Sigmoid colon (tissue), 7 donors: ENCODE measurements at places on chromosomes 1 and 21. TPM values are rescaled to one million over a fixed set of nuclear protein-coding genes. Genes with fewer than 3 reads are reported as not detected.

The KCNA3 gene
- not detected for total RNA-seq

The AMY1C gene
- total RNA-seq = not detected

The BRINP2 gene
- 1.4 TPM for total RNA-seq

The HSD3B2 gene
- total RNA-seq = not detected

The SELENOF gene
- total RNA-seq = 97.9 TPM
